ENCODE measurements at places on chromosomes 6 and 20.
A peak's percentile ranks its signal among the peaks of the same experiment; 100 is the strongest.

- no peak for DNase-seq
Measured at GRCh38 chr6:90368601-90369000, 72.0 kb upstream of the BACH2 start.

GRCh38 chr20:33064572-33065287 is 11.0 kb downstream of the BPIFB3 start:
- no peak for DNase-seq

DNA sequence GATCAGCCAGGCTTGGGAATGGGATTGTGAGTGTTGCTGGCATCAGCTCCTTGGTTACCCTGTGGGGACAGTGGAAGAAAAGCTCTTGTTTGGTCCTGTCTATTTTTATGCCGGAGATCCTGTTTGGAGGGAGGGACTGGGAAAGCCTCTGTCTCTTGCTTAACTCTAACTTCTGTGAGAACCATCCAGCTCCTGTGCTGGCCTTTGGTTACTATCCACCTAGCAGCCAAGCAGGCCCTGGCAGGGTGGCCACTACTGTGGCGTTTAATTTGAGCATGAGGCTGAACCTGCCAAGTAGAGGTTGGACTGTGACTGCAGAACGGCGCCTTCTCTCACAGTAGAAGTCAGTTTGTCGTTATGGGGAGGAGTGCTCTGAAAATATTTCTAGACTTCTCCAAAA is 193.3 kb downstream of the UTRN start:
- DNase-seq = peak; percentile 19

- no peak for DNase-seq
Measured at GRCh38 chr6:79686707-79687309, 55.7 kb downstream of the SH3BGRL2 start.

DNA sequence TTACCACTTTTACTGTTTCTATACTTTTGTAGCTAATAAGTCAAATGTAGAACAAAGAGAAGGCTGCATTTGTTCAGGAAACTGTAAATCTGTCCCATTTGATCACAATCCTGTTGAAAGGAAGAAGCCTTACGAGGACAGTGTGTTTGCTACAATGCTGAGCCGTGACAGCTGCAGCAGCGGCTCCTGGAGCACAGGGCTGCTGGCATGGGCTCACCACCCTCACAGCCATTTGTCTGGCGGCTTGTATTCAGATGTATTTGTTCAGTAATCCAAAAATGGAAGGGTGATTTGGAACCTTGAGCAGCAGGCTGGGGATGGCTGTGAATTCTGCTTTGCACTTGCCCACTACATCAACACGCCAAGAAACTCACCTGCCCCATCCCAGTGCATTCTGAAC is 5.7 kb downstream of the TUBB2A start:
- DNase-seq = no peak

GRCh38 chr20:47272893-47273590 is 83.5 kb downstream of the ZMYND8 start:
- DNase-seq = peak; percentile 79

GRCh38 chr6:11447265-11447664 is 90.3 kb upstream of the TMEM170B start:
- no peak for DNase-seq

GRCh38 chr20:9498322-9498721 is 16.1 kb upstream of the LAMP5 start:
- DNase-seq = peak; percentile 51

- no peak for DNase-seq
Measured at GRCh38 chr20:45301824-45302271, 4.8 kb upstream of the RBPJL start.

- peak; percentile 17 for DNase-seq
Measured at GRCh38 chr6:27209659-27210269, 37.7 kb upstream of the PRSS16 start.
